ENCODE measurements at places on chromosomes 1 and 21.

GRCh38 chr1:206469933-206470691 is at the start of gene IKBKE:
IKBKE (plus strand) TSS chr1:206470476; CDS start chr1:206473228, 2,752 bp downstream.
- peak; percentile 87 for DNase-seq

- no peak for DNase-seq
Measured at GRCh38 chr1:5887971-5888361, 104.3 kb downstream of the NPHP4 start.

GRCh38 chr1:35708441-35708921 is 10.2 kb downstream of the C1orf216 start:
- peak; percentile 56 for DNase-seq

DNA sequence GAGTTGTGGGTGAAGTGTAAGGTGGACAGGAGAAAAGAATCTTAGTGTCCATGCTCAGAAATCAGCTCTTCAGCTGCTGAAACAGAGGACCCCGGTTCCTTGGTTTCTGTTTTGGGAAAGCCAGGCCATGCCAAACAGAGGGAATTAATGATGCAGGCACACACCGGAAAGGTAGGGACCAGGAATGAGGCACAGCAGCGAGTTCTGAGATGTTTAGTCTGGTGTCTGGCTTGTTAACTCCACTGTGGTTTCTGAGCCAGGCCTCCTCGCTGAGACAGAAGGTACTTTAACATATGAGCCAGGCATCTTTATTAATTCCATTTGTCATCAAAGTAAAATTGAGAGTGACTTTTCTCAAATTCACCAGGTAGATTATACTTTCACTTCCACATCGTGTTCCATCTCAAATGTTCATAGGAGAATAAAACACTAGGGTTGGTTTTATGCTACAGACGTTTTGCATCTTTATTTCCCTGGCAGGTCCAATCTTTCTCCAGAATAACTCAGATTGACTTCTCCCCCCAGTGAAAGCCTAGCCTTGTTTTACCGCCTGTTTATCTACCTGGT is 23.5 kb downstream of the LRRC8D start:
- no peak for DNase-seq

DNA sequence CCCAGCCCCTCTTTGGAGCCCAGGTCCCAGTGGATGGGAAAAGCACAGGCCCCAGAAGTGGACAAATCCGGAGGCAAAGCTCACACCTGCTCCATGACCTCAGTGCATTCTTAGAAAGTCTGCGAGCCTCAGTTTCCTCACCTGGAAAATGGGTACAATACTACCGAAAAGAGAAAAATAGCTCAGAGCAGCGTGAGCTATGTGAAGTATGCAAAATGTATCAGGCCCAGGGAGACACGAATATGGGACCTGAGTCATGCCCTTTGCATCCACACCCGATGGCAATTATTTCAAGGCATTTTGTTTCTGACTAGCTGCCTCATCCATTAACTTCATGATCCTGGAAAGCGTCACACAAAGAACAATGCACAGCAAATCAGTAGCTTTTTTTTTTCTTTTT is 9.2 kb downstream of the ALDH4A1 start:
- DNase-seq: no peak

DNA sequence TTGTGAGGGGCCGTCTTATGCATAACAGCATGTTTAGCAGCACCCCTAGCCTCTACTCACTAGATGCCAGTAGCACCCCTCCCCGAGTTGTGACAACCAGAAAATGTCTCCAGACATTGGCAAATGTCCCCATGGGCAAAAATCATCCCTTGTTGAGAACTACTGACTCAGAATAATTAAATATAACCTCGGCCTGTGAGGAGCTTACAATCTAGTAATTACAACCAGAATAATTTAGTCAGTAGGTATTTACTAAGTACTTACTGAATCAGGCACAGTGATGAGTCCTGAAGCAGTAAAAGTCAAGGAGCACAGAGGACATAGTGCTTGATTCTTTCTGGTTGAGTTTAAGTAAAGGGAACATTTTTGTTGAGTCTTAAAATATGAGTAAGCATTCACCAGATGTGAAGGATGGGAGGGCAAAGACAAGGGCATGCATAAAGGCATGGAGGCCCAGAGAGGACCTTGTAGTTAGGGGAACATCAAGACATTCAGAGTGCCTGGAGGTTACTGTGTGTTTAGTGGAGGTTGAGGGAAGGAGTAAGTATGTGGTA is 44.1 kb upstream of the KCNQ4 start:
- no peak for DNase-seq

GRCh38 chr1:168483539-168483938 is 60.3 kb downstream of the XCL2 start:
- no peak for DNase-seq

- no peak for DNase-seq
Measured at GRCh38 chr1:64623750-64624191, 121.1 kb upstream of the RAVER2 start.

GRCh38 chr1:168467452-168467851 is 76.3 kb downstream of the XCL2 start:
- DNase-seq: no peak

DNA sequence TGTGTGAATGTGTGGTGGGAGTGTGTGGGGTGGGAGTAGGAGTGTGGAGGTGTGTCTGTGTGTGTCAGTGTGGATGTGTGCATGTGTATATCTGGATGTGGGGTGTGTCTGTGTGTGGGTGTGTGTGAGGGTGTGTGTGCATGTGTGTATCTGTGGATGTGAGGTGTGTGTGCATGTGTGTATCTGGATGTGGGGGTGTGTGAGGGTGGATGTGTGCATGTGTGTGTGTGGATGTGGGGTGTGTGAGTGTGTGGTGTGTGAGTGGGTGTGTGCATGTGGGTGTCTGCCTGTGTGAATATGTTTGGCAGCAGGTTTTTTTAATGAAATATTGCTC is 106.1 kb downstream of the PDE9A start:
- DNase-seq: no peak

DNA sequence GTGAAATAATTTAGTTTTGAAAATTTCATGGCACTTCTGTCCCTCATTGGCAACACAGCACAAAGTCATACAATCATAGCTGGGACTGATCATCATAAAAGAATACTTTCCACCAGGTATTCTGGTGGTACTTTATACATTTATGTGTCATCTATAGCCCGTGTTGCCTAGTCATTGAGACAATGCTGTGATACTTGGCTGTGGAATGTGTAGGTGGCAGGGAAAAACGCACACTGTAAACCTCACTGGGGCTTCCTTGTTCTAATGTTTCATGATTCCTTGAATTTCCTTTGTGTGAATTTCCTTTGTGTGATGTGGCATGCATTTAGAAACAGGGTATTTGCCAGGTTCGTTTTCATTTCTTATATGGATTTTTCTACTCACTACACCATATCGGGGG is 118.3 kb downstream of the FMN2 start:
- no peak for DNase-seq

DNA sequence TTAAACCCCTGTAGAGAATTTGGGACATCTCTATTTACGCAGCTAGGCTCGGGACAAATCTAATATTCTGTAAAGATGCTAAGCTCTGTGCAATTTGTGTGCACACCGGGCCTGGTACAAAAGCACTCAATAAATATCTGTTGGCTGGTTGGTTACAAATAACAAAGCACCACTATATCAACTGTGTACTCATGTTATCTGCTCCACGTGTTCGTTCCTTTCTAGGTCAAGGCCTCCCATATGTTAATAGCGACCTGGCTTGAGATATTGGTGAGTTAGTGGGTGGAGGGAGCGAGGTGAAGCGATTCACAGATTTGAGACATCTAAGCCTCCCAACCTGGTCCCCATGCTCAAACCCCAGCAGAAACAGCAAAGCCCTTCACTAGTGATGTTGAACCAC is 47.1 kb upstream of the KAZN start:
- no peak for DNase-seq

GRCh38 chr1:194338241-194338948 is 1152.0 kb upstream of the B3GALT2 start:
- no peak for DNase-seq

- no peak for DNase-seq
Measured at GRCh38 chr1:50123071-50123470, 14.4 kb downstream of the ELAVL4 start.

GRCh38 chr1:27668121-27668807 is 3.7 kb downstream of the IFI6 start:
- DNase-seq: no peak

DNA sequence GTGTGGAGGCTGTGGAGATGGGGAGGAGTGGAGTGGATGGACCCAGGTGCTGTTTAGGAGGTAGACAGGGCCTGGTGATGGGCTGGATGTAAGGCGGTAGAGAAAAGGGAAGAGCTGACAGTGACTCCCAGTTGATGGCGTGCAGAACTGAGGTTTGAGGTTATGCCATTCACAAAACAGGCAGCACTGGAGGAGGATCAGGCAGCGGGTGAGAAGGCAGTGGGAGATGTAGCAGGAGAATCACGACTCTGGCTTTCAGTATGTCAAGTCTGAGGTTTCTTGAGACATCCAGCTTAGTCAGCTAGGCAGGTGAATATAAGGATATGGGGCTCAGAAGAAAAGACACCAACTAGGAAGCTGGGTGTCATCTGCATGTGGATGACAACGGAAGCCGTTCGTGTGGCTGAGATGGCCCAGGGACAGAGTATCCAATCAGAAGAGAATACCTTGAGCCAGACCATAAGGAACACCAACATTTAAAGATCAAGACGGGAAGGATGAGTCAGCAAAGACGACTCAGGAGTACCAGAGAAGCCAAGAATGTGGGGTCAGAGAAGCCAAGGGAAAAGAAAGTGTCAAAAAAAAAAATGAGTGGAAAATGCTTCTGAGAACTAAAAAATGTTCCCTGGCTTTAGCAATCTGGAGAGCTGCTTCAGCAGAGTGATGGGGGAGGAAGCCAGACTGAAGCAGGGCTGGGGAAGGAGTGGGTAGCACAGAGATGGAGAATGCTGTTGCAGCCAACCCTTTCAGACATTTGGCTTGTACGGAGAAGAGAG is 15.2 kb downstream of the LRRN2 start:
- peak; percentile 62 for DNase-seq

DNA sequence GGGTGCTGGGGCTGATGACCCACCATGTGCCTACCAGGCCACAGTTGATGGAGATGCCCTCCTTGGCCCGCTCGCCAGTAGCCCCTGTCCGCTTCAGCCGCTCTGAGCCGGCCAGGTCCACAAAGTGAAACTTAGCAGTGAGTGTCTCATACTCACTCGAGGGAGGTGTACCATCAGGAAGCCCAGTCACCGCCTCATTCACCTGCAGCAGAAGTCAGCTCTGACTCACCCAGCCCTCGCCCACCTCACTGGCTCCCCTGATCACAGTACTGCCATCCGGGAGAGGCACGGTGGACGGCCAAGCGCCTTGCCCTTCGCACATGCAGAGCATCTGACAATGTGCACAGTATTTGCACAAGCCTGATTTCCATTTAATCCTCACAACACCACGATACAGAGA is 18.8 kb downstream of the KIF21B start:
- DNase-seq: no peak

- no peak for DNase-seq
Measured at GRCh38 chr1:46533179-46533864, 18.1 kb downstream of the KNCN start.

- DNase-seq: no peak
Measured at GRCh38 chr21:42379426-42380215, 13.3 kb upstream of the TFF1 start.

DNA sequence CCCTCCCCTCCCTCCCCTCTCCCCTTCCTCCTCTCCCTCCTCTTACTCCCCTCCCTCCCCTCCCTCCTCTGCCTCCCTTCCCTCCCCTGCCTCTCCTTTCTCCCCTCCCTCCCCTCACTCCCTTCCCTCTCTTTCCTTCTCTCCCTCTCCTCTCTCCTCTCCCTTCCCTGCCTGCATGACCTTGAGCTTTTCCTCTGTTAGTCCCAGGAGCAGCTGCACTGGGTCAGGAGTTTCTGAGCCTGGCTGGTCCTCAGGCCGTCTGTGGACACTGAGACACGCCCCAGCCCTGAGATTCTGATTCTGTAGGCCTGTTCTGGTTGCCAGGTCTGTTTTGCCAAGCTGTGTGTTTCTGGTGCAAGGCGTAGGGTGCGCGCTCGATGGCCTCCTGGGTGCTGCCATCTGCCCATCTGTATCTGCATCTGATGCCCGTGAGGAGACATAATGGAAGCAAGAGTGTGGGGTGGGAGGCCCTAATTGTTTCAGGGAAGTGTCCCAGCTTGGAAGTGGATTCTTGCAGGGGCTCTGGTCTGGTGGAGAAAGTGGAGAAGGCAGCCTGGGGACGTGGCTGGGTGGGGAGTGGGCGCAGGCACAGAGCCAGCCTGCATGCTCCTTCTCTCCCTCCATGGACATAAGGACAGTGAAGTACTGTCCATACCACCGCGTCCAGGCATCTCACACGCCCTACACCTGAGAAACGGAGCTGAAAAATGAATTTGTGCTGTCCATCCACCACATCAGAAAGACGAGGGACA is 97.2 kb downstream of the WDR4 start:
- peak; percentile 58 for DNase-seq

GRCh38 chr1:115832651-115833050 is 8.3 kb downstream of the NHLH2 start:
- DNase-seq: no peak

DNA sequence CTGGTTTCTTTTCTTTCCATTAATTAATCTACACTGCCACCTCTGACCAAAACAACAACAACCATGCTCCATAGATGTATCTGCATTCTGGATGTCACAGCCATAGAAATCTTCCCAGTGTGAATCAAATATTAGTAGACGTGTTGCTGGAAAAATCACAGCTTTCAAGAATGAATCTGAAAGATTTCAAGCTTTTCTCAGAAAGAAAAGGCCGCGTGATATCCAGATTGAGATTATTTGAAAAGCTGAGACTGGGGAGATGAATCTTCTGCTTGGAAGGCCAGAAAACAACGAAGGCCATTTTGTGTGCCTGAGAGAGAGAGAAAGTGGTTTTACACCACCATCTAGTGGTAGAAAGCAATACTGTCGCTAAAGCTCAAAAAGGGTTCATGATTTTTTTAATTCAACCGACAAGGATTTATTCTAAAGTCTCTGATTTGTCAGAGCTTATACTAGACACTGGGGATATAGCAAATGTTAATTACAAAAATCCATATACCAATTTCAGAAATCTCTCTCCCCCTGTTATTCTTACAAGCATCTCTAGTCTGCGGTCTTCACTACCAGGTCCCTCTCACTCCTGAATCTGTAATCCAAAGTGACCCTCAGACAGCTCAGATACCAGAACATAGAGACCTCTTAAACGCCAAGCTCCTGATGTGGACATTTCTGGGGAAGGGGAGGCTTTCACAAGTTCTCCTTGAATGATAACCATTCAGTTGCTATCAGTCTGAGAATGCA is 87.5 kb upstream of the SGIP1 start:
- no peak for DNase-seq

DNA sequence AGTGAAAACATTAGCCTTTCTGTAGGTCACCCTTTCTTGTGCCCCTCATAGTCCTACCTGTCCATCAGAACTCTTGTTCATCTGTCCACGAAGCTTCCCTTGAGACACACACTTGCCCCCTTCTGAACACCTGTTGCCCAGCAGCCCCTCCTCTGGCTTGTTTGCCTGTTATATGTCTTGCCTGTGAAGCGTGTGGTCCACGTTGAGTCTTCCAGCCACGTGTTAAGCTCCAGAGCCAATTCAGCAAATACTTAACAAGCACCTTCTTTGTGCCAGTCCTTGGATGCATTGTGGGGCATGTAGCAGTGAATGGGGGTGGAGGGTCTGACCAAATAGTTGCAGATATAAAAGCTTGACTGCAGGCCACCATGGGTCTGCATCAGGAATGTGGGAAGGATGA is 66.6 kb downstream of the MAN1C1 start:
- no peak for DNase-seq

Data from islet precursor cell (in vitro differentiated cells).